CD4-positive, alpha-beta T cell treated with Interleukin-17A for 1 hour (primary cell): ENCODE measurements at places on chromosomes 1 and 21.
A peak's percentile ranks its signal among the peaks of the same experiment; 100 is the strongest.

DNA sequence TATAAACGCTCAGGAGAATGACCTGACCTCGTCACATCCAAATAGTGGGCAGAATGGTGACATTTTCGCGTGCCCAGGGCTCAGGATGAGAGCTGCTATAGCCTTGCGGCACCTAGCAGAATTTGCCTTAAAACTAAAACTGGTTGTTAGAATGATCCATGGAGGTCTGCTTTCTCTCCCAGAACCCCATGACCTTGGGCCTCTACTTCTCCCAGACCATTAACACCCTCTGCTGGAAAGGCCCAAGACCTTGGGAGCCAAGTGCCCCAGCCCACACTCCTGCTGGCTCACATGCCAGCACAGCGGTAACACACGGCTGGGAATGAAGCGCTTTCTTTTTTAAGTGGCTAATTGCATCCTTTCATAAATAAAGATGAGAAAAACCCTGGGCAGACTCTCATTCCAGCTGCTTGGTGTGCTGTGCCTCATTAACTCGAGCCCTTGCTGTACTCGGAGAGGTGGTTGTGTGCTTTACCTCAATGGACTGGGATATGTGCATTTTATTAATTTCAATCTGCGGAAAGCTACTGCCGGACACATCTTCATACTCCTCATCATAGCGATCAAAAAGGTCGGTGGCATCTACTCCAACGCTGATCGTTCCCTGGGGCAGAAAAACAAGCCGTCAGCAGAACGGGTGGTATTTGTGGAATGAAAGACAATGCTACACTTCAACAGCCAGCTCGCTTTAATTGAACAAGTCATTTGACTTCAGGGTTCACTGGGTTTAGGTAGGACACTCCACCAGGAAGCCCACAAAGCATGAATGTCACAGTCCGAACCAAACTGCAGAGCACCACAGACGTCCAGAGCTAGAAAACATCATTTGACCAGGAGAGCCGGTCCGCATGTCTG is 29.0 kb downstream of the THAP3 start:
- DNase-seq = no peak

DNA sequence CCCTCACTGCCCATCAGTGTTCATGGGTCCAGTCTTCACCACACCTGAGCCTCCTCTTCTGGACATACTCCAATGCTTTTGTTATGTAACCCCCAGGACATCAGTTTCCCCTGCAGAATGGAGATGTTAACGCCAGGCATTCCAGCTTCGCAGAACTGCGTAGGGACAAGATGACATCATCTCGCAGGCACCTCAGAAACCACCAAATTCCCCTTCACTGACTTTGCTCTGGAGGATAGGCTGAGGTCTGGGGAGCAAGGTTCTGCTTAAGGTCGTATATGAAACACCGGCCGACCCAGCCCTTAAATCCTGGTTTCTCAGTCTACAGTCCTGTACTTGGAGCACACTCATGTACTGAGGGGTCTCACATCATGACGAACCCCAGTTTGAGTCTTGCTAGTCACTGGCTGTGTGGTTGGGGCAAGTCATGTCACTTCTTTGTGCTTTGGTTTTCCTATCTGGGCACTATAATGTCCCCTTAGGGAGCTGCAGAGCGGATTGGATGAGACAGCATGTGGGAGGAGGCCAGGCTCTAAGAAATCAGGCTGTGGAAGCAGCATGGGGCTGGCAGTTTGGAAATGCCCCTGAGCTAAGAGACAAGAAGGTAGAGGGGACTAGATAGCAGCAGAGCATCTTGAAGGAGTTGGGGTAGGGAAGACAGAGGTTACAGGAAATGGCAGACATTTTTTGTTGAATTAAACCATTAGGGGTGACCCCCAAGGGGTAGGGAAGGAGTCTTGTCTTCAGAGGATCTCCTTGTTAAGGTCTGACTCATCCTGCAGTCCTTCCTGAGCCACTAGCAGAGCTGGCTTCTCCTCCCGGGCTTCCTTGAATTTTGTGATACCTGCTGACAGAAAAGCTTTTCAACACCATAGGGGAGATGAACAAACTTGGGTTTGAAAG is 138.3 kb downstream of the FOXD2 start:
- DNase-seq = no peak

DNA sequence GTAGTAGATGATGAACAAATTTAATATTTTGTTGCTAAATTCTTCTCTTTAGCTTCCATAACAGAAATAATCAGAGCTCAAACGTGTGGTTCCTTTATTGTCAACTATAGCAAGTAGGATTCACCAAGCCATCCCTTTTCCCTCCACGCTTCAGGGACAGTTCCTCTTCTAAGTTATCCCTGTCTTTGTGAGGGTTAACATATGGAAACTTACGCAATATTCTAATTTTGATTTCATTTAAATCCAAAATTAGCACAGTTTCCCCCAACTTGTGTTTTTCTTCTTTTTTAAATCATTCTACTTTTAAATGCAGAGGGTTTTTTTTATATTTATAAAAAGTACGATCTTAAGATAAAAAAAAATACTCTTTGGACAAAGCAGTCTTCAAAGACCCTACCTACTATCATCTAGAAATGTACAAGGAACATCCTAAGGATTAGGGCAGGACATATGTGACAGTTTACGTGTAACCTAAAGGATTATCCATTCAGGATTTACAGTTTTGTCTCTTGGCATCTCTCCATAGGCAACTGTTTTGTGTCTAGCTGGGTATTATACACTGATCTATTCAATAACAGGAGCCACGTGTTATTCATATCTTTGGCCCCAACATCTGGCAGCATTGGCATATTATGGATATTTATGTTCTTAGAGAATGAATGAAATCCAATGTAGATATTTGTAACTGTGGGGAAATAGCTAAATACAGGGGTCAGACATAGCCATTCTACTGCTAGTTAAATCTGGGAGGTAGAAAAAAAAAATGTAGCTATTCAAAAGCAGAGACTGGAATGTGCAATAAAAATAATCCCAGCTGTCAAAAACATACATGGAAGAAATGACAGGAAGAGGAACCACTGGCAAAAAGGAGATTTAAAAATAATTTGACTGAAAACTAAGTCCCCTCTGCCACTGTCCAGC is 272.9 kb downstream of the NEGR1 start:
- no peak for DNase-seq

GRCh38 chr1:17494114-17494729 is 45.3 kb upstream of the ARHGEF10L start:
- peak; percentile 51 for DNase-seq

DNA sequence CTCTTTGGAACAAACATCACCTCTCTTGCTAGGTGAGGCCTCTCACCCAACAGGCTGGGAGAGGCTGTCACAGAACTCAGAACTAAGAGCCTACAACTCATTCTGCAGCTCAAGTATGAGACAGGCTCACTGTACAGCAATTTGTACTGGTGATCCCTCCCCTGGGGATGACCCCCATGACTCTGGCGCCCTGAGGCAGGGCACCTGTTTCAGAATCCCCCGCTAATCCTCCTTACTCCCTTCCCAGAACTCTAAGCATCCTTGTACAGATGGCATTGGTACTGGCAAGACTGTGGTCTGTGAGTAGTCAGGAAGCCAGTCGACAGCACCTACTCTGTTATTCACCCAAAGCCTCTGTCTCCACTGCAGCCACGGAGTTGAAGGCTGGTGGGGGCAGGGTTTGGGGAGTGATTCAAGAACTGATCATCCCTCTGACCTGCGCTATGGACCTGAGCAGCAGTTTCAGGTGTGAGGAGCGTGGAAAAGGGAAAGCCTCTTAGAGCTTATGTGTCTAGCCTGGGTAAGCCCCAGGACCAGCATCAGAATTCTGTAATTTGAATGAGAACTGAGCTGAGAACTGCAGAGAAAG is 655.5 kb downstream of the KIF26B start:
- no peak for DNase-seq

GRCh38 chr1:237681210-237681609 is 209.5 kb downstream of the ZP4 start:
- no peak for DNase-seq

GRCh38 chr1:7117399-7118281 is 332.4 kb downstream of the CAMTA1 start:
- no peak for DNase-seq

GRCh38 chr1:93608187-93609109 is 73.2 kb downstream of the BCAR3 start:
- no peak for DNase-seq

DNA sequence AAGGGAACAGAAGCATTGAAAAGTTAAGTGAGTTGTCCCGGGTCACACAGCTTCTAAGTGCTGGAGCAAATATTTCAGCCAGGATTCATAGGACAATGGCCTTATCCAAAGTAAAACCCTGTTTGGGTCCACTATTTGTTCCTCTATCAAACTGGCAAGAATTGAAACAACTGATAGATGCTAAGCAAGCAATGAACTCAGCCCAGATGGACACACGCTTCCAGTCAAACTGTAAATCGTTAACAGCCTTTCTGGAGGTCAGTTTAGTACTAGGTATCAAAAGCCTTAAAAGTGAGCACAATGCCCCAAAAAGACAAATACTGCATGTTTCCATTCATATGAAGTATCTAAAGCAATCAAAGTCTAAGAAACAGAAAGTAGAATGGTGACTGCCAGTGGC is 779 bp upstream of the SVBP start:
- no peak for DNase-seq

DNA sequence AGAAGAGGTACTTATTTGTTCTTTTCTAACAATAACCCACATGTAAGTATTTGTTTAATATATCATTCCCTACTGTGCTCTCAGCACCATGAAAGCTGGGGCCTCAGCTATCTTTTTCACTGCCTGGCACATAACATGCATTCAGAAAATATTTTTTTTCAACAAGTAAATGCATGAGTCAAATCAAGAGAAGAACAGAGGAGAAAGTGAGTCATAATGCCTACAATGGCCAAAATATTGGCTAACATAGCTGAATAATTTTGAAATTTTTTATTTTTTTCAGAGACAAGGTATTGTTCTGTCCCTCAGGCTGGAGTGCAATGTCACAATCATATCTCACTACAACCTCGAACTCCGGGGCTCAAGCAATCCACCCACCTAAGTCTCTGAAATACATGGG is 252.2 kb upstream of the ADAMTS5 start:
- no peak for DNase-seq

DNA sequence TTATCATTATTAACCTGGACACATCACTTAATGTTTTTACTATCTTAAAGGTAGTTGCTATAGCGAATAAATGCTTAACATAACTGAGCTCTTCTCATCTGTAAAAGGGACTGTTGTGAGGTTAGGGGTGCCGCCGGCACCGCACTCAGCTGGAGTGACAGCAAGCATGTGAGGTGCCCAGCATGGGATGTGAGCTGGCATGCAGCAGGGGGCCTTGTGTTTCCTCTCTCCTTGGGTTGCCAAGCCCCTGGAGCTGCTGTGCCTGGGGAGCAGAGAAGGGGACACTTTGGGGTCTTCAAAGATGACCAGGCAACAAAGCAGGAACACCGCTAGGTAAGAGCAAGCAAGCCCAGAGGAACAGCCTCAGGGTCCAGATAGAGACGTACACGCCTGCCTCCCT is 2.1 kb upstream of the ZC3H12A start:
- DNase-seq = no peak

GRCh38 chr1:57036641-57037579 is 71.1 kb upstream of the C8B start:
- DNase-seq = no peak

DNA sequence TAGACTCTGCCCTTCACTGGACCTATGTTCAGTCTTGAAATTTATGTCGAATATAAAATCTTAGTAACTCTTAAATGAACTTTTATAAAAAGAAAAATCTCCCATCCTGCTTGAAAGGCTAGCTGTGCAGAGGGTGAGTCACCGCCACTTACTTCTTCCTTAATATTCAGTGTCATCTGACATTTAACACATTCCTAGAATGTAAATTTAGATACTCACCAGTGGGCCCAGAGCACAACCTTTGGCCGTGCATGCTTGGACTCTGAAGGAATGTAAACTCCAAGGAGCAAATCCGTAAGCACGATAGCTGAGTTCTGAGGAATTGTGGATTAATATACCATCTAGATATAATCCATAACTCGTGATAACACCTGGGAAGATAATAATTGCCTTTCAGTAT is 403.3 kb downstream of the KCTD3 start:
- DNase-seq = no peak

- DNase-seq = no peak
Observed at GRCh38 chr1:56526571-56527174, 52.7 kb downstream of the PLPP3 start.

GRCh38 chr1:218815076-218815475 is 358.6 kb upstream of the LYPLAL1 start:
- no peak for DNase-seq

DNA sequence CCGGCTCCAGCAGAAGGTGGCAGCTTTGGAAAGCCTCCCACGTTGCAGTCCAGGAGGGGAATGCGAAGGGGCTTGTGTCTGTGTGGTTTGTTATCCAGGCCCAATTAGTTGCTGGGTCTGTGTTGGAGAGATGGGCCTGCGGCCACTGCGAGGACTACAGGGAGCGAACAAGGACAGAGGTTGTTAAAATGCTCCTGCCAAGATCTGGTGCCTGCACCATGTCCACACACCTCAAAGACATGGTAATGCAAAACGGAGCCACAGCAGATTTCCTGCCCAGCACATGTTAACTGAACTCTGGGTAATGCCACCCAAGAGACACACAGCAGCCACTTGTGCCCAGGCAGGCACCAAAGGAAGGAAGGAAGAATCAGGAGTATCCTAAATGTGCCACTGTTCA is 18.6 kb downstream of the GRIK3 start:
- DNase-seq = no peak

DNA sequence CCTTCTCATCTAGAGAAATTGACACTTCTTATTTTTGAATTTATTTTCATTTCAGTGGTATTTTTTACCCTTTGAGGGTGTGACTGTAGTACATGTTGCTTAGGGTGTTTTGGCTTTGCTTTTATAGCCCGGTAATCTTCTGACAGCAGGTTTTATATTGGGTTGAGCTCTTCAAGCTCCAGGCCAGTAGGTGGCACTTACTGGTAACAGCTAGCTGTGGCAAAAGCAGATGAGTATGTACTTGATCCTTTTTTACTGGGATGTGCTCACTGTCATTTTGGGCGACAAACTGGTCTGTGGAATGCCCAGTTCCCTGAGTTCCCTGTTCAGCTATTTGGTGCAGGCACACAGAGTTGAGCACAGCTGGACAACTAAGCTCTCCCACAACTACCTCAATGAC is 916.2 kb upstream of the B3GALT2 start:
- DNase-seq = no peak

- DNase-seq = no peak
Observed at GRCh38 chr1:115865704-115866380, 24.9 kb upstream of the NHLH2 start.

GRCh38 chr1:67973051-67973450 is 77.4 kb downstream of the DIRAS3 start:
- DNase-seq = no peak

GRCh38 chr1:32138965-32139364 is 31.1 kb downstream of the KPNA6 start:
- no peak for DNase-seq

DNA sequence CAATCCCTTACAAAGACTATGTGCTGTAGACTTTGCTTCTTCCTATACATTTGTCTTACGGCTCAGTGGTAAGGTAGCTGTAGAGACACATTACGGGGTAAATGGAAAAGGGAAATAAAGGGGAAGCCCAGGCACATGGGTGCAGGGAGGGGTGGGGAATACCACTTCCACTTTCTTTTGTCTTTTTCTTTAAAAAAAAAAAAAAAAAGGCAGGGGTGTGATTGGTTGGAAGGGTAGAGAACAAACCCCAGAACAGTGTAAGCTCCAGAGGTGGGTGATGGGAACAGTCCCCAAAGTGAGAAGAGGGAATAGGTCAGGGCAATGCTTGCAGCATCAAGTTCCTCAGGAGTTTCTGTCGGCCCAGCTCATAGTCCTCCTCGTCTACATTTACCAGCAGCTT is 3.9 kb downstream of the NIT1 start:
- no peak for DNase-seq
